ENCODE measurements at places on chromosomes 2 and 18. TPM values are rescaled to one million over a fixed set of nuclear protein-coding genes. Genes with fewer than 3 reads are reported as not detected.
A peak's percentile ranks its signal among the peaks of the same experiment; 100 is the strongest.

GRCh38 chr2:134683561-134684112 lies 35.2 kb downstream of the TMEM163 start:
- H3K36me3 ChIP-seq = no peaks in the 10 kb centered on the region
- H3K4me1 ChIP-seq = no peaks in the 10 kb centered on the region
- H3K27ac ChIP-seq = no peak overlapping the region
- no peak overlapping the region for H3K4me3 ChIP-seq
- no peaks in the 10 kb centered on the region for H3K27me3 ChIP-seq
- DNase-seq = no peak

- no peak overlapping the region for H3K27ac ChIP-seq
- H3K4me3 ChIP-seq = peak overlapping the region; percentile 93
- H3K27me3 ChIP-seq = peaks cover 4% of the 10 kb centered on the region
- no peak for DNase-seq
- no peaks in the 10 kb centered on the region for H3K36me3 ChIP-seq
- H3K4me1 ChIP-seq = peaks cover 20% of the 10 kb centered on the region
These were observed 657 bp upstream of the BIN1 start for GRCh38 chr2:127107622-127107999.

GRCh38 chr2:64637931-64638330 lies 15.8 kb downstream of the SERTAD2 start:
- no peaks in the 10 kb centered on the region for H3K27me3 ChIP-seq
- no peak overlapping the region for H3K27ac ChIP-seq
- H3K4me1 ChIP-seq = peaks cover 87% of the 10 kb centered on the region
- H3K4me3 ChIP-seq = no peak overlapping the region
- H3K36me3 ChIP-seq = peaks cover 15% of the 10 kb centered on the region

GRCh38 chr2:198287706-198288105 lies 483.3 kb downstream of the PLCL1 start:
- no peak for DNase-seq
- H3K27me3 ChIP-seq = no peaks in the 10 kb centered on the region
- no peak overlapping the region for H3K4me3 ChIP-seq
- H3K27ac ChIP-seq = no peak overlapping the region

DNA sequence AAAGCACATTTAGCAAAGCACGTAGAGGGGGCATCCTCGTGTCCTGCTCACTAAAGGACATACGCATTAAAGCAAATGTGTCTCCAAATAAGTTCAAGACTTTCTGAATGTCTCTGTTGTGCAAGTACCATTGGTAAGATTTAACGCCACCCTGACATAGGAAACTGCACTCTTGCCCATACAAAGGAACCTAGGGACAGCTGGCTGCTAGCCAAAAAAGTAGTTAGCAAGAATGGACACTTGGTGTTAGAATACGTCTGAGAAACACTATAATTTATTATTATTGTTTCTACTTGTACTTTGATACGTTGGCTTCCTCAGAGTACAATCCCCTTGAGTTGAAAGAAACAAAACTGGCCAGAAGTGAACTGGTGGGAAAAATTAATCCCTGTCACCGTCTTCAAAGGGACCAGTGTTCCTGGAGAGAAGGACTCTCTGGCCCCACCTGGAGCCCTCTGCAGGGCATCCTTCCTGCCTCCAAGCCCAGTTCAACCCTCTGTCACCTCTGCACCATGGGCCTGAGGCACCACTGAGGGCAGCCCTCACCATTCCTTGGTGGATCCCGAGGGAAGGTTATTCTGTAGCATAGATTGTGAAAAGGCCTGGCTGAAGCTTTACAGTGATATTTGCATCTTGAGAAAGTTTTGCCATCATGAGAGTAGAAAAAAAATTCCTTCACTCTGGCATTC lies 51.4 kb upstream of the APCDD1 start:
- H3K27ac ChIP-seq = no peak overlapping the region
- no peaks in the 10 kb centered on the region for H3K27me3 ChIP-seq
- H3K4me3 ChIP-seq = peak overlapping the region; percentile 49

DNA sequence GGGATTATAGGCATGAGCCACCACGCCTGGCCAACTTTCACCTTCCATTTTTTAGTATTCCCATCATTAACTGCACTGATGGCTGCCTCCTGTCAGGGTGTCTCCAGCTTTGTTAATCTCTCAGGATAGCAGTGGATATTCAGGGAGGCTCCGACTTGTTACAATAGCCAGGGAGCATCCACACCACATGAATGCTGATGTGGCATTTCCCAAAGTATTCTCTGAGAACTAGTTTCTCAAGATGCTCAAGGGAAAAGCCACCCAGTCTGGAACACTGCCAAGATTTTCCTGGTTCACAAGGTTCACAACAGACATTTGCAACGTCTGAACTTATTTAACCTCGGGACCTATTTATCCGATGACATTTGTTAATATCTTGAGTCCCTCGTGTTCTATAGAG lies 33.8 kb downstream of the ZNF519 start:
- no peak overlapping the region for H3K4me3 ChIP-seq
- no peaks in the 10 kb centered on the region for H3K4me1 ChIP-seq
- peaks cover 67% of the 10 kb centered on the region for H3K36me3 ChIP-seq
- no peak overlapping the region for H3K27ac ChIP-seq

GRCh38 chr2:53821810-53822209 lies 35.0 kb downstream of the ERLEC1 start:
- peaks cover 23% of the 10 kb centered on the region for H3K4me1 ChIP-seq
- DNase-seq = no peak
- no peaks in the 10 kb centered on the region for H3K27me3 ChIP-seq

The C2orf66 gene
- total RNA-seq = 0.23 TPM

GRCh38 chr2:239835056-239835455 lies 190.1 kb downstream of the NDUFA10 start:
- H3K4me1 ChIP-seq = peaks cover 26% of the 10 kb centered on the region
- no peak overlapping the region for H3K4me3 ChIP-seq
- DNase-seq = no peak
- no peaks in the 10 kb centered on the region for H3K27me3 ChIP-seq
- no peaks in the 10 kb centered on the region for H3K36me3 ChIP-seq
- H3K27ac ChIP-seq = no peak overlapping the region

The CFAP65 gene
- 0.93 TPM for total RNA-seq
